ENCODE measurements at places on chromosomes 2 and 18.

- DNase-seq, result no peak
Measured at GRCh38 chr2:423479-423878, 135.6 kb upstream of the ALKAL2 start.

- DNase-seq, result no peak
Measured at GRCh38 chr2:42296226-42296625, 64.8 kb downstream of the COX7A2L start.

DNA sequence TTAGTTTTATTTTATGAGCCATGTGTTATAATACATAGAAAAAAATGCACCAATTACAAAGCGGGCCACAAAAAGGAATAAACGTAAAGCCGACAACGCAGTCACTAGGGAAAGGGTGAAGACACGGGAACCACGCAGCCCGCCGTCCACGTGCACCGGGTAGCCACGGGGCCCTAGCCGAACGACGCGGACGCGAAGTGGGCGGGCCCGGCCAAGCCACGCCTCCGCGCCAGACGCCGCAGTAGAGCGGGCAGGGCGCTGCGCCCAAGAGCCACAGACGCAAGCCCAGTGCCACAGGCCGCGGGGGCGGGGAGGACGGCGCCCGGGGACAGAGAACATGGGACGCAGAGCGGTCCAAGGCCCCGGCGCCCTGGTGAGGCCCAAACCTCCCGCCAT is at the start of gene DUSP28:
Gene DUSP28 (plus strand): TSS at position 274 of the 396 bp plus-strand sequence. CDS start 328 bp downstream, outside the sequence.
- DNase-seq, result peak; percentile 92

DNA sequence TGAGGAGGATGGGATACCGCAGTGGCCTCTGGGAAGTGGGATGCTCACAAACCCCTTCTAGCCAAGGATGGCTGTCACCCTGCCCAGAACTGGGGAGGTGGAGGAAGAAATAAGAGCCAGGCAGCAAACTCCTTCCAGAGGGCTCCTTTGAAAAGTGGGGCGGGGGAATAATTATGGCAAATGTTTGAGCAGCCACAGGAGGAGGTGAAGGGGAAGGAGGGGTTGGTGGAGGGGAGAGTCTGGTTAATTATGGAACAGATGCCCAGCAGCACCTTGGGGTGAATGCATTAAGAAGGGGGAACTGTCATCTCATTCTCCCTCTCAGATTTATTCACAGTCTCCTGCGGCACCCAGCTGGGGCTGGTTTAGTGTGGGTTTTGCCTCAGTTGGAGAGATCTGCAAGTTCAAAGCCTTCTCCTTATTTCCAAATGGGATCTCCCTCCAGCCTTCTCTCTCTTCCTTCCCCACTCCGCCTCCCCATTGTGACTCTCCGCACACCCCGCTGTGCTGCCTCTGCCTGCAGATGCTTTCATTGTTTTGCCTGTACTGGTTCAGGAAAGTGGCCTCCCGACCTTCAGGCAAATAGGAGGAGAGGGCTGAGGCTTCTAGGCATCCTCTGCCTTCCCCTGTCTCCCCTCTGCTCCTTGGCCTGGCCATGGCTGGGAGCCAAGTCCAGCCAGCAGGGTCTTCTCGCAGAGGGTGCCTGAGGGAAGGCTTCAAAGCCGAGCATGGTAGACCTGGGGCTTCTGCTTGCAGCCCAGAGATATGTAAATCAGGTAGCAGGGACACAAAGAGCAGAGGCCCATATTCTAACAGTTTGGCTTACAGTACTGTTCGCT is 457.2 kb upstream of the MEX3C start:
- no peak for DNase-seq

GRCh38 chr18:42517896-42518295 is 562.9 kb downstream of the PIK3C3 start:
- no peak for DNase-seq

- DNase-seq, result no peak
Measured at GRCh38 chr18:36711014-36711725, 117.6 kb downstream of the TPGS2 start.

GRCh38 chr18:76368976-76369375 is 126.1 kb downstream of the ZNF516 start:
- DNase-seq, result no peak

DNA sequence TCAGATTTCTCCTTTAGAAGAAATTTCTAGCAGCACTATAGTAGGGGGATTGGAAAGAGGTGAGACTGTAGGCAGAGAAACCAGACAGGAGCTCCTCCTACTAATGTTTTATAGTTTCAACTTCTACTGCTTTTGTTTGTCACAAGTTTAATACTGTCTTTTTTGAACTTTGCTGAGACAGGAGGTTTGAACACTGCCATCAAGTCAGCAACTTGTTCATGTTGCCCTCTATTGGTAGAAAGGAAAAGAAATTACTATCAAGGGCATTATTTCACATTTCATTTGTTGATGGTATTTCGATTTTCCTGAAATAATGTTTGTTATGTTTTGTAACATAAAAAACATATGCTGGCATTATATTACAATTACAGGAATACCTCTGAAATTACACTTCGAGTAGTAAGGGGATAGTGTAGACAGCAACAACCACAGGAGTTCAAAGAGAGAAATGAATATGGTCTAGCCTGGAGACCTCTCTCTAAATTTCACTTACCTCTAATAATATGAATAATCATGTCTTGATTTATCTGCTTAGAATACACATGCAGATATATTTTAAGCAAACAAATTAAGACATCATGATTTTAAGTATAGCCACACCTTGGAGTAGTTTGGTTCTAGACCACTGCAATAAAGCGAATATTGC is 12.4 kb upstream of the CCDC88A start:
- DNase-seq, result no peak

- no peak for DNase-seq
Measured at GRCh38 chr18:49652881-49653724, 91.2 kb downstream of the LIPG start.

DNA sequence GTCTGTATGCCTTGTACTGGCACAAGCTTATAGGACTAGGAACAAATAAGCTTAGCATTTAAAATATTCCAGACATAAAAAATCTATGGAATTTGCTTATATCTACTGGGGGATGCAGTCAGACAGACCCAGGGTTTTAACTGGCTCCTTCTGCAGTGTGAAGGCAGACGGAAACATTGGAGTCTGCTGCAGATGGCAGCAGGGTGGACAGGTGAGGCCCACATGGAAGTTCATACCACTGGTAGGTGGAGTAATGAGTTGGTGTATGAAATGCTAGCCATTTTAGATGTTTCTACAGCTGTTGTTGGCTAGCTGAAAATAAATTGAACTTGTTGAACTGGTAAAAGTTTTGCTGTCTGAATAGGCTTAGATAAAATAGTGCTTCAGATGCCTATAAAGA is 17.7 kb downstream of the SPTBN1 start:
- no peak for DNase-seq

DNA sequence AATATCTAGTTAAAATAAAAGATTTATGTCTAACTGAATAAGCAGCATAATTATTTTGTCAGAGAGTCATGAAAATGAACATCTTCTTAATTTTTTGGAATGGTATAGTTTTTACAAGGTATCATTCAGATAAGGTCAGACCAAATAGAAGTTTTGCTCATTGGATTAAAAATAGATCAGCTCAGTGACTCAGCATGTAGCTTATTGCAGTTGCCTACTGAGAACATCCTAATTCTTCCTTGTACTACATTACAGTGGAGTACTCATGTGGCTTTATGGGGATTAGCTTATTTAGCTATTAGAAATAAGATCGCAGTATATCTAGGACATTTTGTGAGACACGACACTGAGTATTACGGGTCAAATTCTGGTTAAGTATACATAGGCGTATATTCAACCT is 38.2 kb upstream of the PPM1B start:
- DNase-seq, result no peak

DNA sequence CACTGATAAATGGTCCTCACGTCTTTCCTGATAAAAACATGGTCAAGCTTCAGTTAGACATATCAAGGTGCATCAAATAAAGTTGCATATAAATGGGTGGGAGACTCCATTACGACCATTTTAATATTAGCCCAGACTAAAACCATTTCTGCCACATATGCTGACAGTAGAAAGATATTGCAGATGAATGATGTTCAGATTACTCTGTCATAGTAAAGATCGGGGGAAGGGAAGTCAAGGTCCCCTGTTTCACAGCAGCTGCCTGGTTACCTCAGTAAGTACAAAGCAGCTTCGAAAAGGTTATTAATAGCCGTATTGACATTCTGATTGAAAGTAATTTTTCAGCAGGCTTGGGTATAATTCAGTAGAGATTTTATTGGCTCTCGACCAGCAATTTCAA is 927.7 kb upstream of the CDH2 start:
- DNase-seq, result no peak

- no peak for DNase-seq
Measured at GRCh38 chr2:83851066-83851465, 608.0 kb downstream of the SUCLG1 start.

DNA sequence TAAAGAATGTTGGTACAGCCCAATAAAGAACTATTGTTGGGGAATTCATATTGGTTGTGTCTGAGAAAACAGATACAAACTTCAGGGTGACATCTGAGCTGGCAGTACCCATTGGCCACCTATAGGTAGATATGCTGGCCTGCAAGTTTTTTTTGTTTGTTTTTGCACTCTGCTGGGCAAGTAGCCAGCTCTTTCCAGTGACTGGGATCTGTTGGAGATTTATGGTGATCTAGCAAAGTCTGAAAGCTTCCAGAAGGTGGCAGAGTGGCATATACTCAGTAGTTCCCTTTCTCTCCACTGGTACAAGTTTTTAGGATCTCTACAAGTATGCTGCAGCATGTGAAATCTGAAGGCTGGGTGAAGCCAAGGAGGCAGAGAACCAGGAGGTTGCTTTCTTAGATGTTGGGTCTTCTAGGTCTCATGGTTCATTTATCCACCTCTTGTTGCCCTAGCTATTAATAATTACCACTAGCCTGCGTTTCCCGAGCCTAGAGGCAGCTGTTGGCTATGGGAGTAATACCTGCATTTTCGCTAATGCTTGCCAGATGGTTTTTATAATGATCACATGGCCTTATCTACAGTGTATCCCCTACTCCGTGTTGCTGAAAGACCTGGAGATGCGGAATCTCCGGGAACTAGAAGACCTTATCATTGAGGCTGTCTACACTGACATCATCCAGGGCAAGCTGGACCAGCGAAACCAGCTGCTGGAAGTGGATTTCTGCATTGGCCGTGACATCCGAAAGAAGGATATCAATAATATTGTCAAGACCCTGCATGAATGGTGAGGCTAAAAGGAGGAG is 9.5 kb downstream of the COPS7B start:
- no peak for DNase-seq

GRCh38 chr2:73079636-73080035 is 8.1 kb upstream of the SFXN5 start:
- no peak for DNase-seq

- DNase-seq, result no peak
Measured at GRCh38 chr2:2464643-2465042, 133.6 kb upstream of the MYT1L start.

- DNase-seq, result no peak
Measured at GRCh38 chr18:489244-490023, 11.1 kb downstream of the COLEC12 start.

DNA sequence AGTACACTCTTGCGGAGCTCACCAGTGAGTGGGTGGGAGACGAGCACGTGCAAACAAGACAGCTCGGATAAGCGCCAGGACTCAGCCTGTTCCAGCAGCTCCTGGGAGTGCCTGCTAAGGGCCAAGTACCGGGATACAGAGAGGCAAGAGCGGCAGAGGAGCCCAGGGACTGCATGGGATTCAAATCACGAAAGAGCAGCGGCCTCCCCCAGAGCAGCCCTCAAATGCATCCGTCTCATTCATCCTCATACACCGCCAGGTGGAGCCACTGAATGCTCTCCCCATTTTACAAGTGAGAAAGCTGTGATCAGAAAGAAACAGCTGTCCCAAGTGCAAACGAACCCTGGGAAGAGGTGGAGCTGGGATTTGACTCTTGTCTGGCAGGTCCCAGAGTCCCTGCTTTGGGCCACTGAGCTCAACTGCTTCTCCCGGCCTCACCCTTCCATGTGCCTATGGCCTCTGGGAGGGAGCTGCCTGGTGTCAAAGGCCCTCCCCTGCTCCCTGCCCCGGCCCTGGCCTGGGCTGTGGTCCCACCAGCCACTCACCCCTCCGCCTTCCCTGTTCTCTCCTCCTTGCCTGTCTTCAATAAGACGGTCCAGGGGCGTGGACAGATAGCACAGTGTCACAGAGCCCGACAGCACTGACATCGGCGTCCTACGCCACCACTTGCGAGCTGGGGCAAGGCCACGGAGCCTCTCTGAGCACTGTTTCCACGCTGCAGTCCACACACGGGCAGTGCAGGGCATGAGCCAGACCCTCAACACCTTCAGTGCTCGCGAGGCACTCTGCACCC is 72.8 kb upstream of the TAF1B start:
- no peak for DNase-seq

GRCh38 chr2:61640406-61640805 is 102.2 kb upstream of the XPO1 start:
- no peak for DNase-seq

Measured in stimulated activated CD4-positive, alpha-beta T cell treated with anti-CD3 and anti-CD28 coated beads, TNF-alpha, amount 100 ng/mL, for 24 hours (primary cell).